ENCODE measurements at places on chromosomes 1 and 21. TPM values are rescaled to one million over a fixed set of nuclear protein-coding genes. Genes with fewer than 3 reads are reported as not detected.

The RBP7 gene
- 1.3 TPM for polyA plus RNA-seq

The NRDC gene
- 74.7 TPM for polyA plus RNA-seq

The INSRR gene
- not detected for polyA plus RNA-seq

The PTPRC gene
- polyA plus RNA-seq = 744 TPM

The KCND3 gene
- not detected for polyA plus RNA-seq

The RUNX3 gene
- 30.1 TPM for polyA plus RNA-seq

The HRNR gene
- not detected for polyA plus RNA-seq

The CASQ2 gene
- polyA plus RNA-seq = not detected

The RNU1-4 gene
- not detected for polyA plus RNA-seq

The TENT5C gene
- polyA plus RNA-seq = 33.4 TPM

The NTNG1 gene
- polyA plus RNA-seq = 6.5 TPM

The LRRC39 gene
- not detected for polyA plus RNA-seq

The HENMT1 gene
- 10.1 TPM for polyA plus RNA-seq

The C4BPA gene
- not detected for polyA plus RNA-seq

The SIM2 gene
- polyA plus RNA-seq = not detected

The UAP1 gene
- polyA plus RNA-seq = 28.4 TPM

The SPRR4 gene
- polyA plus RNA-seq = not detected

The CYP4B1 gene
- polyA plus RNA-seq = not detected

The REN gene
- not detected for polyA plus RNA-seq

The AK4 gene
- 0.38 TPM for polyA plus RNA-seq

The GOLT1A gene
- polyA plus RNA-seq = not detected

The CLIC6 gene
- 0.08 TPM for polyA plus RNA-seq

The CHIT1 gene
- polyA plus RNA-seq = 0.75 TPM

The ADGRL2 gene
- not detected for polyA plus RNA-seq

The AMY1C gene
- polyA plus RNA-seq = not detected

The CD5L gene
- polyA plus RNA-seq = not detected

The KLHL20 gene
- 13.0 TPM for polyA plus RNA-seq

The TNFRSF8 gene
- polyA plus RNA-seq = 0.40 TPM

The EPHX1 gene
- 0.26 TPM for polyA plus RNA-seq

The BATF3 gene
- polyA plus RNA-seq = 0.80 TPM

The S100A2 gene
- polyA plus RNA-seq = not detected

The RGS1 gene
- 119 TPM for polyA plus RNA-seq

The IL10 gene
- polyA plus RNA-seq = 0.56 TPM

The TP73 gene
- 0.88 TPM for polyA plus RNA-seq

The FAM177B gene
- 30.0 TPM for polyA plus RNA-seq

The KIF17 gene
- polyA plus RNA-seq = not detected

The SPATA17 gene
- not detected for polyA plus RNA-seq

The NOS1AP gene
- not detected for polyA plus RNA-seq

The FNDC5 gene
- not detected for polyA plus RNA-seq

The HSPG2 gene
- polyA plus RNA-seq = 0.90 TPM

The NBPF15 gene
- polyA plus RNA-seq = 14.6 TPM

The KLHDC7A gene
- polyA plus RNA-seq = not detected

The OR2T6 gene
- not detected for polyA plus RNA-seq

The SYCP1 gene
- polyA plus RNA-seq = not detected

The COL16A1 gene
- polyA plus RNA-seq = not detected

The FAM72B gene
- 1.1 TPM for polyA plus RNA-seq

The CD2 gene
- 6.6 TPM for polyA plus RNA-seq

Measured in IgD-negative memory B cell (primary cell).